ENCODE measurements at places on chromosomes 2 and 18.

- no peak for DNase-seq
Observed at GRCh38 chr2:120301284-120301683, 44.7 kb upstream of the INHBB start.

DNA sequence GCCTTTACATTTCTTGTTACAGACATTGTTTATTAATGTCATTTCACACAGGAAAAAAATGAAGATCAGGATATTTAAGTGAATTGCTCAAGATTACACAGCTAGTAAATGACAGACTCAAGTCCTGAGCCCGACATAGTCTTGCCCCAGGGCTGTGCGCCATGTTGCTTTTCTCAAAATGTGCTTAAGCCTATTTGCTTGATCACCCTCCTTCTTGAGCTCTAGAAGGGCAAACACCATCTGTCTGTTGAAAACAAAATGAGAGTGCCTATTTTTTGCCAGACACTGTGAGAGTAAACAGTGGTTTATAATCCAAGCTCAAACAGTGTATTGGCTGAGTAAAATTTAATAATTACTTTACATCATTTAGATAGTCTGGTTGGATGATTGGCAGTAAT, 34.8 kb upstream of the HNMT start:
- no peak for DNase-seq

GRCh38 chr2:25322312-25322711, 19.4 kb downstream of the DNMT3A start:
- no peak for DNase-seq

- DNase-seq = no peak
Observed at GRCh38 chr2:126748929-126749518, 93.1 kb downstream of the GYPC start.

- DNase-seq = no peak
Observed at GRCh38 chr18:55753643-55754263, 165.8 kb upstream of the TCF4 start.

DNA sequence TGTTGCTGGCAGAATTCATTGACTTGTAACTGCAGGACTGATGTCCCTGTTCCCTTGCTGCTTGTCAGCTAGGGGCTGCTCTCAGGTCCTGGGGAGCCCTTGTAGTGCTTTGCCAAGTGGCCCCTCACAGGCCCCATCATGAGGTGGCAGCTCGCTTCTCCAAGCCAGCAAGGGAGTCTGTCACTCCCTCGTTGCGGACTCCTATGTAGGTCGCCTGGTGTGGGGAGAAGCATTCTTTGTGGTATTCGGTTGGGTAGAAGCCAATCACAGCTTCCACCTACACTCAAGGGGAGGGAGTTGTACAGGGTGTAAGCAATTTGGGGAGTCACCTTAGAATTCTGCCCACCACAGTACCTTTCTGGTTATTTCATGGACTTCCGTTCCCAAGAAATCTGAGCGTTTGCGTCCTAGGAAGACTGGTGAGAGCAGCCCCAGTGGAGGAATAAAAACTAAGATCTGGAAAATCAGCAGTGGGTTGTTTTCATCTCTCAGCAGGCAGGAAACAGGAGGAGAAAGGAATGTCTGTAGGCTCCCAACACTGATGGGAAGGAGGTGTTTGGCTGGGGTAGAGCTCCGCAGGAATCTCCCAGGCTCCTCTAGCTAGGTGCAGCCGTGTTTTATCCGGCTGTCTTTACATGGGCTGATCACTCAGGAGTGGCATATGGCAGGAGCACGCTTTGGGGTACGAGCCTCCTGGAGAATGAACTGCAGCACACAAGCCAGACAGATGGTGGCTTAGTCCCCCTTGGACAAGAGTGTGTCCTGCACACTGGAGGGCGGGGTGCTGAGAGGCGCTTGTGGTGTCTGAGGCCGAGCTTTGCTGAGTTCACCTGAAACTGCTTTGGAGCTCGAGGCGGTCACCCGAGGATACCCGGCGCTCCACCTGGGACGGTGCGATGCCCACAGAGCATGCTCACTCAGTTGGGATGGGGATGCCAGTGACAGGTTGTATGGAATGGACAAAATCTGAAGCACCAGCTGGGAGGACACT, 58.3 kb downstream of the LDLRAD4 start:
- DNase-seq = no peak

GRCh38 chr2:177817300-177817699, 255.3 kb downstream of the PDE11A start:
- DNase-seq = no peak

DNA sequence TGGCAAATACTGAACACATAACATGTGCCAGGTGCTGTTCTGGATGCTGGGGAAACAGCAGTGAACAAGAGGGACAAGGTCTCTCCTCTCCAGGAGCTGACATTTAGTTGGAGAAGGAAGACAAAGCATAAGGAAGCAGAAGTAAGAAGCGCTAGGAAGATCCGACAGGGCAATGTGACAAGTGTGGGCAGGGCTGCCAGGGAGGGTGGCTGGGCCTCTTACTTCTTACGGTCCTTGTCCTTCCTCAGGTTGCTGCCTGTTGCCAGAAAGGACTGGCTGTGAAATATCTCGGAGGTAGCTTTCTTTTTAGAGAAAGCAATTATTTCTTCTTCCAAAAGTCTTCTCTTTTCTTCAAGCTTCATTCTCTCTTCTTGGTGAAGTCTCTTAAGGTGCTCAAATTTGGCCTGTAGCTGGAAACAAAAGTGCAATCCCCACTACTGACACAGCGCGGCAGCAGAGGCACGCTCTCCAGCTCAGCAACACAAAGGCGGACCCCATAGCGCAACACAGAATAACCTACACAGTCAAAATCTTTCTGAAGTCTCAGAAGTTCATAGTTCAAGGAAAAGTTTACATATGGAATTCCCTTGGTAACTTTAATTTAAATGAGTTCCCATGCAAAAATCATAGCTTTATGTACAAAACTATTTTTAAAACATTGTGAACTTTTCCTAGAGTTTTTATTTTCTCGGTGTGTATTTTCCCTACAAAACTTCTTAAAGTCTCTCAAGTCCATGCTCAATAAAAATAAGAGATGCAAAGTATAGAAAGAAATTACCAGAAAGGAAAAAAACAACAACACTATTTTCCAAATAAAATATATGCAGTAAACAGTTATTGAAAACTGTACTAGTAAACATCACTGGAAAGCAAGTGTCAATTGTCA, 67.7 kb downstream of the SEPTIN10 start:
- DNase-seq = no peak

DNA sequence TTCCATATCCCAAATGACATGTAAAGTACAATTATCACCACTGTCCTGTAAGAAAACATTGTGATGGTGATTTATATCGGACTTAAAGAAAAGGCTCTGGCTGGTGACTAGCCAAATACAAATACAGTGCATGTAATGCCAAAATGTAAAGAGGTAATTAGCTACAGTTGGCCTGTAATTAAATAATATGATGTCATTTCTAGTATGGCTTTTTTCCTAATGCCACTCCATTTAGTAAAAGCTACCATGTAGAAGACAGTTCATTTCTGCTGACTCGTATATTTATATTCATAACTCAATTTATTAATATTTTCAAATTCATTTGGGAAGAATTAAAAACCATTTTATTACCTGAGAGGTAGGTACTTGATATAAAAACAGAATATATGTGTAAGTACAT, 815.7 kb downstream of the ERBB4 start:
- DNase-seq = no peak

GRCh38 chr18:7803956-7804469, 236.9 kb downstream of the PTPRM start:
- no peak for DNase-seq

DNA sequence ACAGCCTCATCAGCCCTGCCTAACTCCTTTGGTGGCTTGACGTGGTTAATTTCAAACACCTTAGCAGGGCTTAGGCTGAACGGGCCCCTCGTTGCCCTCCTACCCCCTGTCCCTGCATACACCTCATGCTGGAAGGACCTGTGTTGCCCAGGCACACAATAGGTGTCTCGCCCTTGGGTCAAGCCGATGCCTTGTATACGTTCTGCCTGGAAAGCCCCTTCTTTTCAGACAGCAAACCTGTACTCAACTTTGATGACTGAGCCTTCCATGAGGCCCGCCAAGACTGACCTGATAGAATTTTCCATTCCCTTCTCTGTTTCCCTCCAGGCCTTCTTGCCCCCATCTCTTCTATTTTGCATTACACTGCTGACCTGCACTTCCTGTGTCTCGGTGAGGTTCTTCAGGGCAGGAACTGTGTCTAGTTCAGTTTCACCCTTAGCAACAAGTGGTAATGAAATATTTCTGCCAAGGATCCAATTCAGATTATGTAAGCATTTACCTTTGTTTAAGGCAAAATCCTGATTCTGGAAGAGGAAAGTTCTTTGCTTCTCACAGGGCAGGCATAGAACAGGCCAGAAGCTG, 7.9 kb downstream of the GREB1 start:
- no peak for DNase-seq

GRCh38 chr2:101818531-101819451, 121.3 kb downstream of the MAP4K4 start:
- DNase-seq = no peak

DNA sequence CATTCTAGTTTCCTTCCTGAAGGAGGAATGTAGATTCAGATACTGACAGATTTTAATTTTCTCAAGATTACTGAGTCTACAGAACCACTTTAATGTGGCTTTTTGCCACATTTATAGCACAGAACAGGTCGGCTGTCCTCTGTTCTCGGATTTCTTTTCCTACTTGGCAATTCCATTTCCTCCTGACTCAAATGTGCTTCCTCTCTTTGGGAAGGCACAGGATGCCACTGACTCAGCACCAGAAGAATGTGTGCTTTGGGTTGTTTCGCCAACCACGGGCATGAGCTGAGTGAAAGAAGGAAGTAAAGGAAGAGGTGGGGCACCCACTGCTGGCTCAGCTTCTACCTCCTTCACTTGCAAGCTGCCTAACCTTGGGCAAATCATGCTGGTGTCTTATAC, 970.6 kb upstream of the ACVR2A start:
- DNase-seq = no peak

DNA sequence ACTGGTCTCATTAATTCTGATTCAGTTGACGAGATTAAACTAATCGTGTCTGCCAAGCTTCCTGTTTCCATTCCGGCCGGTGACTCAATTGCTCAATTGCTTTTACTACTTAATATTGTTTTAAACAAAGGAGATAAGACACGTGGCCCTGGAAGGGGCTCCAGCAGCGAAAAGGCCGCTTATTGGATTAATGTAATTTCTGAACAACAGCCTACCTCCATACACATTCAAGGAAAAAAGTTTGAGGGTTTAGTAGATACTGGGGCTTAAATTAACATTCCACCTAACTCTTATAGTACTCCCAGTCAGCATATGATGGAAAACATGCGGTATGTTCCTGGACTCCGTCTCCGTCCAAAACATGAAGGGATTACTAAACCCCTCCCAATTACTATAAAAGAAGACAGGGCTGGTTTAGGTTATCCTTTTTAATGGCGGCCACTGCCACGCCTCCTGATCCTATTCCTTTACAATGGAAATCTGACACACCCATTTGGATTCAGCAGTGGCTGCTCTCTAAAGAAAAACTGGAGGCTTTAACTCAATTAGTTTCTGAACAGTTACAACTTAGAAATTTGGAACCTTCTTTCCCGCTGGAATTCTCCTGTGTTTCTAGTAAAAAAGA, 27.1 kb downstream of the VPS54 start:
- no peak for DNase-seq

- DNase-seq = no peak
Observed at GRCh38 chr2:234410526-234410925, 86.4 kb downstream of the ARL4C start.

GRCh38 chr2:115386465-115386864, 944.0 kb downstream of the DPP10 start:
- DNase-seq = no peak

GRCh38 chr2:213834746-213835145, 550.5 kb downstream of the SPAG16 start:
- DNase-seq = no peak

GRCh38 chr18:66196805-66197204, 407.1 kb downstream of the CDH19 start:
- DNase-seq = no peak

GRCh38 chr2:218435003-218435982, 16.4 kb downstream of the VIL1 start:
- no peak for DNase-seq

GRCh38 chr2:36951027-36951518, 15.3 kb downstream of the STRN start:
- DNase-seq = no peak

- peak; percentile 74 for DNase-seq
Observed at GRCh38 chr2:151862700-151863099, 34.5 kb upstream of the ARL5A start.

- no peak for DNase-seq
Observed at GRCh38 chr2:181163691-181164090, 183.3 kb downstream of the UBE2E3 start.

DNA sequence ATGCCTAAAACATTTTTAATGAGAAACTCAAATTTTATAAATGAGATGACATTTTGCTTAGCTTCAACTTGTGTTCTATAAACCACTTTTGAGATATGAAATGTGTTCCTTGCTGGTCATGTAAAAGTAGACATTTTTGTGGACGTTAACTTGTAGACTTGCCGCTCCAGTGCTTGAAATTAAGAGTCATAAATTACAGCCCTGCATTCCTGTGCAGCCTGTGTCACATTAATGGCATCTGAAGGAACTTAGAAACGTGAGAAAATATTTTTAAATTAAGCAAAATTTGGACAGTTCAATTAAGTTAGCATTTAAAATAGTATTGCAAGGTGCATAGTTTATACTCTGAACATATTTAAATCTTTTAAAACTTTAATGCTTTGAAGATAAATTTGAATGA, 98.3 kb upstream of the LDLRAD4 start:
- DNase-seq = no peak

DNA sequence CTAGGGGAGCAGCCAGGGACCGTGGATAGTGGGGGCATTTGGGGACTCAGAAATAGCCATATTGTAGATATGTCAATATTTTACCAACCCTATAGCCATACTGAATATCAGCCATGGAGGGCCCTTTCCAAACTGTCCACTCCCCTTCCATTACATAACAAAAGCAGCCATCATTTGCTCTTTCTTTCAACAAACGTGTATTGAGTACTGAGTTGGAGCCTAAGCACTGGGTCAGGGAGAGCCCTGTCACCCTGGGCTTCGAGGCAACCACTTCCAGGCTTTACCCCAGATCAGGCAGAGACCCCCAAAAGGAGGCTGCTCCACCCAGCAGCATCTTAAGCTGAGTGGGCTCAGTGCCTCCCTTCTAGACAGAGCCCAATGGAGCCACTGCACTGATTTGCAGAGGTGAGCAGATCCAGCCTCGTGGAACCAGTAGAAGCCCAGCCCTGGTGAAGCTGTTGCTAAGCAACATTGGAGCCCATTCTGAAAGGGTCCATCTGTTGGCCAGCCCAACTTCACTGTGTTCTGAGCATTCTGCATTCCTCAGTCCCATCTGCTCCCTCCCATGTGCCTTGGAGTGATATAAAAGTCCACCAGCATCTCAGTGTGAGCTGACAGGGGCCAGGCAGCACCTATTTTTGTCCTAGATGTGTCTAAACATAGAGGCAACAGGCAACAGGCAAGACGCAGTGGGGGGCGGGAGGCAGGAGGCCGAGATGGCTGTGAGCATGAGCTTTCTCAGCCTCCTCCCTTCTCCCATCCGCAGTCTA, 112.1 kb downstream of the PLB1 start:
- no peak for DNase-seq

DNA sequence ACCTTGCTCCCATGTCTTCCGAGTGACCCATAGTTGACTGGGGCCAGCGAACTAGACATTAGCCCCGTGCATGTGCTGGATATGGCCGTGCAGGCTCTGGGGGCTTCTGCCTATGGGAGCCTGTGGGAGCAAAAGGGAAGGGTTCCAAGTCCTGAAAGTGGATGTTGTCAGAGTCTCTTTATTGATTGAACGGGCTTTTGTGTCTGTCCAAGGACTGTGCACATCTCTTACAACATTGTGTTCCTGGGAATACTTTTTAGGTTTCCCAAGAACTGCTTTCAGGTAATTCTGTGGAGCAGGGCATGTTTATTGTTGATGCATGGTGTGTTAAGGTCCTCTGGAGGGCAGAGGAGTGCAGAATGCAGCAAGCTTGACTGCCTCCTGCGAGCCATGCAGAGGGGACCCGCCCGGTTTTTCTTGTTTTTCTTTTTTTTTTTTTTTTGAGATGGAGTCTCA, 5.0 kb downstream of the RNF144A start:
- DNase-seq = no peak
